ENCODE measurements at places on chromosomes 16 and 17. TPM values are rescaled to one million over a fixed set of nuclear protein-coding genes. Genes with fewer than 3 reads are reported as not detected.

DNA sequence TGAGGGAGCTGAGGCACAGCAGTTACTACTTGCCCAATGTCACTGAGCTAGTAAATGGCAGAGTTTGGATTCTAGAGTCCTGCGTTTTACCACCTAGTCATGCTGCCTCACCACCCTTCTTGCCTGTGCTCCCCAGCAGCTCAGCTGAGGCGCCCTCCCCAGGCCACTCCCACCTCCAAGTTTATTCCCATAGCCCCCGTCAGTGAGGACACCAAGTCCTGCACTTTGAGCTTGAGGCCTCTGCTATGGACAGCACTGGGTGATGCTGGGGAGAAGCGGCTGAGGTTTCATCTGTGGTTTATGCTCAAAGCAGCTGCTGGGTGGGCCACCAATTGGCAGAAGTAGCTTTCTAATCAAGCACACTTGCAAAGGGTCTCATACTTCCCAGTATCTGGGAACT, 36.7 kb downstream of the TMEM238L start:
- no peak for ATAC-seq

- ATAC-seq: no peak
Observed at GRCh38 chr17:55391764-55392467, 29.7 kb downstream of the MMD start.

MT1M gene
- total RNA-seq: 1.5 TPM

- peak; percentile 66 for ATAC-seq
Observed at GRCh38 chr17:11948789-11949188, 48.5 kb downstream of the ZNF18 start.

- ATAC-seq: no peak
Observed at GRCh38 chr17:68613739-68614298, 12.7 kb upstream of the FAM20A start.

BCO1 gene
- 0.21 TPM for total RNA-seq

DNA sequence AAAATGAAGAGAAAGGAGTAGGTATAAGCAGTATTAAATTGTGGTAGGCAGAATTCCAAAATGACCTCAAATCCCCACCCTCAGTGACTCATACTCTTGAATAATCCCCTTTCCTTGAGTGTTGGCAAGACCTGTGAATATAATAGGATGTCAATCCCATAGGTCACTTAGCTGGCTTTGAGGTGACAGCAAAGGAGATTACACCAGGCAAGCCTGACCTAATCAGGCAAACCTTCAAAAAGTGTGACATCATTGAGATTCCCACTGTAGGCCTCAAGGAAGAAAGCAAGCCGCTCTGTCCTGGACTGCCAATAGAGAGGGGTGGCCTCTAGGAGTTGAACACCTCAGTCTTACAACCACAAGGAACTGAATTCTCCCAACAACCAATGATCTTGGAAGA, 535.2 kb downstream of the RBFOX1 start:
- no peak for ATAC-seq

- no peak for ATAC-seq
Observed at GRCh38 chr17:8728971-8729370, 15.7 kb downstream of the CCDC42 start.

MYH8 gene
- total RNA-seq: not detected

- ATAC-seq: no peak
Observed at GRCh38 chr16:22340945-22341344, 33.5 kb downstream of the CDR2 start.

DNA sequence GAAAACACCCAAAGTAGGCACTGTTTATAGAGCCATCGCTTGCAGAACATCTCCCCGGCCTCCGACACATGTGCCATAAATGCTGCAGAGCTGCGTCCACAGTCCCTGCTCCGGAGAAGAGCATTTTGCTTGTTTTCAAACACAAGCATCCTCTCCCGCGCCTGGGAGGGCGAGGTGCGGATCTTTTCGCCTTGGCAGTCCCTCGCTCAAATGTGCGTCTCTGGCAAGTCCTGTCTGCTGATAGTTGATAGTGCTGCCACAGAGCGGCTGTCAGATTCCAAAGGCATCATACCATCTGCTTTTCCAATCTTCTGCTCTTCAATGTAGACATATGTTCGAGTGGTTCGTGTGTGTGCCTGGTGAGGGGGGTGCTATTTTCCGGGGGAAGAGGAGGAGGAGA, 603.7 kb downstream of the MAF start:
- no peak for ATAC-seq

- ATAC-seq: no peak
Observed at GRCh38 chr17:76549215-76549518, 9.3 kb downstream of the PRCD start.

DNA sequence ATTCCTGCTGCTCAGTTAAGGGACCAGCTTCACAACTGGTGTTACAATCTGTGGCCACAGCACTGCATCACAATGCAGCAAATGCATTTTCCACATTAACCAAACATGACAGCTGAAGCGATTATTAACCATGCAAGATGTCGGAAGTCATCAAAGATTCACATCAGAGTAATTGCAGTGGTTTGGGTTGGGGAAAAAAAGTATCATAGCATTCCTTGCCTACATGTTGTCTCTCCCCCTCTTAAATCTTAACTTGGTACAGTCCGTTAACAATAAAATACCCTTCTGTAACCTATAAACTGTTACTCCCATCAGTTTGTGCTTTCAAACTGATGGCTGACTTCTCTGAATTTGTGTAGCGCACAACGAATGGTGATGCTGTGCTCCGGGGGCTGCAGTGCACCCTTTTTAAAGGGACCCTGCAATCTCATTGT, 51.6 kb downstream of the NUP93 start:
- ATAC-seq: peak; percentile 27

DNA sequence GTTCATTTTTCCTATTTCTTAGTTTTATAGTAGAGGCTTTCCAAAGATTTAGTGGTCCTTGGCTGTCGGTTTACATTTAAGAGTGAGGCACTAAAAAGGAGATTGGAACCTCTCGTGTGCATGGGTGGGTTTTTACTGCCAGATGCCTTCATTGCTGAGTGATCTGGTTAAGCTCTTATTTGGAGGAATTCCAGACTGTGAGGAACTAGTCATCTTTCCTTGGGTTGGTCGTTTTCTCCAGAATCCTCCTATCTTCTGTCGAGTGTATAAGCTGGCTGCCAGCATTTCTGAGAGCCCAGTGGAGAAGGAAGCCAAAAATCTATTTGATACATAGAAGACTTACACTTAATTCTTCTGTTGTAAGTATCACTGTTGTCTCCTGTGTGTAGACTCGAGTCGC, 22.6 kb downstream of the IST1 start:
- no peak for ATAC-seq

DNA sequence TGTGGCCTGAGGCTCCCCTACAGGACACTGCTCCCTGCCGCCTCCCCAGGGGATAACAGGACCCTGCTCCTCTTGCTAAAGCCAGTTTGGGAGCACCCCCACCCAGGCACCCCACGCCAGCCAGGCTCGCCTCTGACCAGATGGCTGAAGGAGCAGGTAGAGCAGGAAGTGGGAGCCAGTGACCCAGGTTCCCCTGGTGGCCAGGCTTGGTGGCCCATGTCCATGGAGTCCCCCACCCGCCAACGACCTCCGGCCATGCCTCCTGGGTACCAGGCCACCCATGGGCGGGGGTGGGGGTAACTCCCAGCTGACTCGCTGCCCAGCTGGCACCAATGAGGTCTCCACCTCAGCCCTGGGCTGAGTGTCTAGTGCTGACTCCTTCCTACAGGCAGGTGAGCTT, 10.0 kb downstream of the BCAR1 start:
- ATAC-seq: no peak

GRCh38 chr16:58485184-58485887, 14.6 kb upstream of the NDRG4 start:
- ATAC-seq: no peak

TBC1D28 gene
- total RNA-seq: not detected

DNA sequence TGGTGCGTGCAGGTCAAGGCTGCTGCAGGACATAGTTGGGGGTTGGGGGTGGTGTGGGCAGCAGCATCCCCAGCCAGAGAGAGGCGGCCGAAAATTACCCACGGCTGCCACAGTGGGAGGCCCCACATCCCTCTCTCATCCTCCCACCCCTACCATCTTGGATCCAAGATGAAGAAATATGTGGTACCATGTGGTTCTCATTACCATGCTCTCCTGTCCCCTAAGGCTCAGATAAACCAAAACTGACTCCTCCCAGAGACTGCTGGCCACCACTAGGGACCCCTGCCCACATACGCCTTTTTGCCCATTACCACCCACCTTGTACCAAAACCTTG, 120.4 kb downstream of the HIC1 start:
- no peak for ATAC-seq

DNA sequence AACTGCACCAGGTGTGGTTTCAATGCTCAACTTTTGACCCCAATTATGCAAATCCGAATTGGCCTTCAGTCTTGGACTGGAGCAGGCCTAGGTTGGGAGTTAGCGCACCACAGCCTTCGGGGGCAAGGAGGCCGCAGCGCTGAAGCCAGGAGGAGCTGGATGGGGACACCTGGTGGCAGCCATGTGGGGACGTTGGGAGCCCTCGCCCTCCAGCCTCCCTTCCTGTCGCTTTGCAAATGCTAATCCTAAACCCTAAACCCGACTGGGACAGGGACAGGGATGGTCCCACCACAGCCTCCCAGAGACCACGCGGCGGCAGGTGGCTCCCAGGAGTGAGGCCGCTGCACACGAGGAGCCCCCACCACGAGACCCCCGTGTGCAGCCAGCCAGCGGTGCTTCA, 58.7 kb downstream of the KLHDC4 start:
- no peak for ATAC-seq

GRCh38 chr17:8857919-8858318, 9.6 kb downstream of the PIK3R6 start:
- ATAC-seq: no peak

HBA1 gene
- not detected for total RNA-seq

- no peak for ATAC-seq
Observed at GRCh38 chr16:49867796-49868668, 12.1 kb upstream of the ZNF423 start.

DNA sequence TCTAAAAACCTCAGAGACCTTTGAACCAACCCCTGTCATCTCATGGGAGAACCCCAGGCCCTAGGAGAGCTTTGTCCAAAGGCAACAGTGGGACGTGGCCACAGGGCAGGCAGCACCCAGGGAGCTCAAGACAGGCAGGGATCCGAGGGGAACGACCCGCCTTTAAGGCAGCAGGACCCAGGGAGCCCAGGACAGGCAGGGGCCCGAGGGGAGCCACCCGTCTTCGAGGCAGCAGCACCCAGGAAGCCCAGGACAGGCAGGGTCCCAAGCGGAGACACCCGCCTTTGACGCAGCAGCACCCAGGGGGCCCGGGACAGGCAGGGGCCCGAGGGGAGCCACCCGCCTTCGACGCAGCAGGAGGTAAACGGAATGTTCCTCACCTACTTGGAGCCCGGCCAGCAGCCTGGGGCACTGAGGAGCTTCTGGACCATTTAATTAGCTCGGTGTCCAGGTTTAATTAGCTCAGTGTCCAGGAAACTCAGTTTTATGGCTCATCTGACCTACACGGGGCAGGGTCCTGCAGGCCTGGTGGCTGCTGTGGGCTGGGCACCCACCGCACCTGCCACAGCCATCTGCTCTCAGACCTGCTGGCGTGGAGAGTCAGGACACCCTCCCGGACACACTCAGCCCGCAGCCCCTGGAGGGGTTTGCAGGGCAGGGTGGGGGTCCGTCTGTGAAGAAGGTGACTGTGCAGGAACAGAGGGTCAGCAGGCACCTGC, 24.4 kb downstream of the PIEZO1 start:
- ATAC-seq: no peak

CHP2 gene
- total RNA-seq: 7.7 TPM

DNA sequence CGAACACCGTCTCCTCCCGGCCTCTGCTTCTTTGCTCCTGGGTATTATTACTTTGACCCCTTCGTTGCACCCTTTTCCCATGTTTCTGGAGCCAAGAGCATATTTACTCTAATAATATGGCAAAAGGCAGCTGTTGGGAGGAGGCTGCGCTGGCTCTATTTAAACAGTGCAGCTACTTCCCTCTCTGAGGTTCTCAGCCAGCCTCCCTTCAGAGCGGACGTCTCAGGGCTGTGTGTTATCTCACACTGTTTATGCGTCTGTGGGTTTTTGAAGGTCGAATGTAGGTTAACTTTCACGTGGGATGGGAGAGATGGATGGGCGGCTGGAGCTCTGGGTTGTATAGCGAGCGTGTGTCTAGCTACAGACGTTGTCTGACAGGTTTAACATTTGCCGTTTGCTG, 45.3 kb downstream of the COX4I1 start:
- ATAC-seq: no peak

CHMP6 gene
- 25.1 TPM for total RNA-seq

GRCh38 chr16:61309386-61309785, 726.9 kb downstream of the CDH8 start:
- ATAC-seq: no peak

FBXL16 gene
- total RNA-seq: 9.8 TPM

- ATAC-seq: no peak
Observed at GRCh38 chr17:65609749-65610148, 48.3 kb upstream of the AXIN2 start.

DNA sequence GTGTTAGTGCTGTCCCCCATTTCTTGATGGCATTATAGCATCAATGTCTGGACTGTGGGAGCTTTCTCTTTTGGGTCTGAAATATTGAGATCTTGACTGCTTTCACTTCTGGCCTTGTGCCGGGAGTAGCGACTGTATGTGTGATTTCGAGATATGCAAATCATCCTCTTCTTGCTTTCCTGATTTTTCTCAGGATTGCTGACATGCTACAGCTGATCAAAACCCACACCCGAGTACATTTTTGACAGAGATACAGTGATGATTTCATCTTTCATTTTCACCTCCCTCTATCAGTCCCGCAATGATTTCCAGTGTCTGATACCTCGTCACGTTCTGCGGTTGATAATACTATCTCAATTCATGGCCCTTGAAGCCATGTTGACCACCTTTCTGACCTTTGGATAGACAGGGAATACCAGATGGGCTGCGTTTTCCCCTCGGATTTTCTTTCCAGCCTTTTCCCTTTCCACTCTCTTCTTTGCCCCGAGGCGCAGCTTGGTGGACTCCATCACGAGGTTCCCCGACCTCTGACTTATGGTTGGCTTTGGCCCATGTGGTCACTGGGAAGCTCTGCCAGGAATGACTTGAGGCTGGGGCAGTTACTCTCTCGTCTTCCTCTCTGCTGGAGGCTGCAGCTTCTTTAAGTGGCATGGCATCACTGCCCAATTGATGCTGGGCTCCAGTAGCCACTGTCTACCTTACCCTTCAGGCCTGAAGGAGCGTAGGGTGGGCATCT, 184.4 kb downstream of the SNX29 start:
- ATAC-seq: no peak

GRCh38 chr17:82053556-82054263, 2.0 kb downstream of the GPS1 start:
- no peak for ATAC-seq

TP53TG3C gene
- not detected for total RNA-seq

GRCh38 chr17:34006126-34006525, 249.0 kb upstream of the CCL2 start:
- ATAC-seq: no peak

NPTX1 gene
- 1.1 TPM for total RNA-seq

MYOCD gene
- 1.3 TPM for total RNA-seq

- ATAC-seq: peak; percentile 88
Observed at GRCh38 chr16:83137326-83137781, 510.6 kb downstream of the CDH13 start.

All from motor neuron (in vitro differentiated cells).